Activated CD4-positive, alpha-beta T cell treated with anti-CD3 and anti-CD28 coated beads, Interleukin-2, Interleukin-6, amounts not matched to agents 100 ng/mL and 50 ng/mL, durations not matched to agents 16 hours and 8 hours (primary cell): ENCODE measurements at places on chromosomes 1 and 21.

DNA sequence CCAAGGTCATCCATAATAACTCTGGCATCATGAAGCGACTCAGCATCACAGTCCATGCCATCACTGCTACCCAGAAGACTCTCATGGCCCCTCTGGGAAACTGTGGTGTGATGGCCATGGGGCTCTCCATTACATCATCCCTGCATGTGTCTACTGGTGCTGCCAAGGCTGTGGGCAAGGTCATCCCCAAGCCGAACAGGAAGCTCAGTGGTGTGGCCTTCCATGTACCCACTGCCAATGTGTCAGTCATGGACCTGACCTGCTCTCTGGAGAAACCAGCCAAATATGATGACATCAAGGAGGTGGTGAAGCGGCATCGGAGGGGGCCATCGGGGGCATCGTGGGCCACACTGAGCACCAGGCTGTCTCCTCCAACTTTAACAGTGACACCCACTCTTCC, 65.1 kb upstream of the ARHGAP29 start:
- no peak for DNase-seq

GRCh38 chr21:29914326-29914725, 25.5 kb downstream of the GRIK1 start:
- no peak for DNase-seq

- DNase-seq = no peak
Observed at GRCh38 chr1:236033336-236033735, 31.6 kb downstream of the NID1 start.

DNA sequence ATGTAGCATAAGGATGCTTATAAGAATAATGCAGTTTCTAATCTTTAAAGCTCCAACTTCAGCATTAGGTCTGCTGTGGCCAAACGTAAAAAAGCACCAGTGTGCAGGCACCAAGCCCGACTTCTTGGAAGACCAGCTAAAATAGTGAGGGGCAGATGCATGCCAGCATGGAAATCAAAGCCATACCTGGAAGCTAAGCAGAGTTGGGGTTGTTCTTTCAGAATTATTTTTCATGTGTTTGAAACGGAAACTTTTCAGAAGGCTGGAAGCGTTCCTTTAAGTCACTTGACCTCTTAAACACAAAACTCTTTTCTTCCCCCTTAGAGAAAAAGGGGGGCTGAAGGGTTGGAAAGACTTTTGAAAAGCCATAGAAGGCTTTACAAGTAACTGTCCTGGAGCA, 329.2 kb upstream of the C1orf87 start:
- DNase-seq = no peak

GRCh38 chr1:23427550-23427949, 3.0 kb upstream of the TCEA3 start:
- no peak for DNase-seq

- DNase-seq = no peak
Observed at GRCh38 chr1:59340411-59341307, 43.8 kb downstream of the FGGY start.

GRCh38 chr1:36134505-36135329, 9.7 kb upstream of the COL8A2 start:
- DNase-seq = peak; percentile 51

DNA sequence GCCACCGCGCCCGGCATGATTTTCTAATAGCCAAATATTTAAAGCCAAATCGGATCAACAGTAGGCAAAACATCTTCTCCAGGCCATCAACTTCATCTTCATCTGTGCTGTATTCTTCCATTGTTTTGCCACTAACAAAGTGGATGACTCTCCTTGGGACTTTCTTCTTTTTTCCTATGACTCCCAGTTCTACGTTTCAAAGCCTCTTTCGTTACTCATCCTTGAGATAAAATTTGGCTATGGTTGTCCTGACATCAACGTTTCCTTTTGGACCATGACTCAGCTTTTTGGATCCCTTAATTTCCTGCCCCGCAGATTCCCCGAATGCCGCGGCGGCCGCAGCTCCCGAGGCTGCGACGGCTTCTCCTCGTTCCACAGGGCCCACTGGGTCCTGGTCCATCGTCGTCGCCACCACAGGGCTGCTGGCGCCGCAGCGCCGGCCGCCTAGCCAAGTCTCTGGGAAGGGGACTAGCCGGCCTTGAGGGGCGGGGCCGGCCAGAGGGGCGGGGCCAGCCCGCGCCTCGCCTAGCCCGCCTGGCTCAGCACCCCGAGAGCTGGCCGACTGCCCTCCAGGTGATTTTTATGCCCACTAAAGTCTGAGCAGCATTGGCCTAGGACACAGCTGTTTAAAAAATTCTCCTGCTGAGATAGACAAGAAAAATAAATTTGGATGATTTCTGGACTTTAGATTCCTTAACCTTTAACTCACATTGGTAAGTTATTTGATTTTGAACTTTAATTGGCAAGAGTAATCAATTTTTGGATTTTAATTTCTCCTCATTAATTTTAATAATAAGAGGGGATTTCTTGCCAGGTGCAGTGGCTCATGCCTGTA, 93.9 kb downstream of the ADCY10 start:
- DNase-seq = peak; percentile 36

DNA sequence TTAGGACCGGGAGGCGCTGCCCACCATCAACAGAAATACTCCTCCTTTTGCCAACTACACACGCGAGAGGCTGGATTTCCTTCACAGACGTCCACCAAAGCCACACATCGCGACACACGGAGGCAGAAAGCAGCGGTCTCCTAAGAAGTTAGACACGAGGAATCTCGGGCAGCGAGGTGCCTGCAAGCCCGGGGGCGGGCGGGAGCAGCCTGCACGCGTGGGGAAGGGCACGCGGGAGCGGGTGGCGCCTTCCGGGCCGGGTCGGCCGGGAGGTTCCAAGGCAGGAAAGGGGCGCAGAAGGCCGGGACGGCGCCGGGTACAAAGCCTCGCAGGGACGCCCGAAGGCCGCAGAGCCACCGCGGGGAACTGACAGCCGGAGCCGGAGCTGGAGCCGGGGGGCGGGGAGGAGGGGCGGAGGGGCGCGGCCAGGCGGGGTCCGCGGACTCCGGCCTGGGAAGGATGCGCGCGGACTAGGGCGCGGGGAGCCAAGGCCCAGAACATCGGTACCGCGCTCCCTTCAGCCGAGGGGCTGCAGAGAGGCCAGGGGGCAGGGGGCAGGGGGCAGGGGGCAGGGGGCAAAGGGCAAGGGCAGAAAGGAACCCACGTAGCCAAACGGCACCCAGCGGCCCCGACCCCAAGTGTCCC, 722 bp downstream of the NPHP4 start:
- DNase-seq = peak; percentile 32

DNA sequence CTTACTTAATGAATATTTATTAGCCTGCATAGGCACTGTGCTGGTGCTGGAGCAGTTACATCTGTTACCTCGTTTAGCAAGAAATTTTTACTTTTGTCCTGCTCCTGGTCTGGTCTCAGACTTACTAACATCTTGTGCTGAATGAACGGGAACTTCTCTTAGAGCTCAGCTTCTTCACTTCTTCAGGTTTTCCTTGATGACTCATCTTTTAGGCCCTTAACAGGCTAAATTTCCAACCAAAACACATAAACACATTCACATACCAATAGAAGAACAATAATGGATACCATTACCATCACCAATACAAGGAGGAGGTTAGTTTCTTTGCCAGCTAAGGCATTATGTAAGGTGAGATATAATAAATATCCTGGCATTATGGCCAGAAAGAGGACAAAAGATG, 68.9 kb downstream of the IFI44 start:
- DNase-seq = no peak

- peak; percentile 70 for DNase-seq
Observed at GRCh38 chr1:39102537-39103327, 76.6 kb downstream of the NDUFS5 start.

GRCh38 chr1:58248791-58249190, 297.7 kb downstream of the OMA1 start:
- DNase-seq = no peak

GRCh38 chr1:2290595-2291510, 62.7 kb downstream of the SKI start:
- DNase-seq = peak; percentile 94

- no peak for DNase-seq
Observed at GRCh38 chr1:202589190-202589930, 120.9 kb downstream of the SYT2 start.

GRCh38 chr21:32886339-32886738, 114.8 kb upstream of the PAXBP1 start:
- DNase-seq = peak; percentile 33

GRCh38 chr1:192252776-192253175, 64.0 kb upstream of the RGS21 start:
- no peak for DNase-seq

DNA sequence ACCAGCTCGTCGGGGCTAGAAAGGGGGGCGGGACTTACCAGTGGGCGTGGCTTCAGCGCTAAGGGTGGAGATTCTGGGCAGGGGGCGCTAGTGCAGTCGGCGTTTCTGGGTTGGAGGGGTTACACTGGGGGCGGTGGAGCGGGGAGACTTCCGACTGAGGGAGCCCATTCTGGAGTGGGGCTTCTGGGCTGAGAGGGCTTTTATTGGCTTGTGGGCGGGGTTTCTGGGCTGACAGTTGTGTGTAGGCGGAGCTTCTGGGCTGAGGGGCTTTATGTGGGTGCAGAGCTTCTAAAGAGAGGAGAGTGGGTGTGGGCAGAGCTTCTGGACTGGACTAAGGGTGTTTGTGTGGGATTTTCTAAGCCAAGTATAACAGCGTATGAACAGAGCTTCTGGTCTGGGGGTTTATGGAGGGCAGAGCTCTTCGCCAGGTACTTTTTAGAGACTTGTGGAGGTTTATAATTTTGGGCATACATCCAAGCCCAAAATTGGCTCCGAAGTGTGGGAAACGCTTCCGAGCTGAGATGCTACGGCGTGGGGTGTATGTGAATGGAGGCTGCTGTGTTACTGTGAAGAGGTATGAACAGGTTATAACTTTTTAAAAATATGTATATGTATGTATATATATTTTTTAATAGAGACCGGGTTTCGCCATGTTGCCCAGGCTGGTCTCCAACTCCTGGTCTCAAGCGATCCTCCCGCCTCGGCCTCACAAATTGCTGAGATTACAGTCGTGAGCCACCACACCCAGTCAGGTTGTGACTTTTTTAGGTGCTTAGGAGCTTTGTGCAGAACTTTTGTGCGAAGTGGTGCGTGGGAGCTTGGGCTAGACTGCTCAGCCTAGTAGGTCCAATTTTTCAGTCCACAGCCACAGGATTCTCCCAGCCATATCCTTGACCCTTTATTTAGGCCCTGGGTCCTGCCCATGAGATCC, 825 bp downstream of the TMEM39B start:
- DNase-seq = no peak

DNA sequence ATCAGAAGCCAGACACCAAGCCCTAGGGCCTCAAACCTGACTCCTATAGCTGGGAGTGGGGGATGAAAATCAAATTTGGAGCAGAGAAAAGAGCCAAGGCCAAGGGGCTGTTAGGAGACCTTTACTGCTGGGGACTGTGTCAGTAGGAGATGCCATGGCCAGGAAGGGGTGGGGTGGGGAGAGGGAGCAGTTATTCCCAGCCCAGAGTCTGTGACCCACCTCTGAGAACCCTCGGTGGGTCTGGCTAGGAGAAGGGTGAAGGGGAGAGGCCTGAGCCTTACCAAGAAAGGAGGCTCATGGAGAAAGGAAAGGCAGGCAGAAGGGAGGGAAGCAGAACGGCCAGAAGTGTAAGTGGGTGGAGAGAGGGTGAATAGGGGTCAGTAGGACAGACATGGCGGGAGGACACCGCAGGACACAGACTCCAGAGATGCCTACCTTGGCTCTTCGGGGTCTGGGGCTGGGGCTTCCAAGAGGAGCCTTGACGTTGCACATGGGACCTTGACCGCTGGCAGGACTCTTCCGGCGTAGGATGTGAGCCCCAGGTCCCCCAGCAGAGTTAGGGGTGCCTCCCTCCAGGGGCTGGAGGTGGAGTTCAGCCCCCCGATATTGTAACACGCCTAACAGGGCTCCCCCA, 1.2 kb downstream of the ADAMTS4 start:
- DNase-seq = no peak

DNA sequence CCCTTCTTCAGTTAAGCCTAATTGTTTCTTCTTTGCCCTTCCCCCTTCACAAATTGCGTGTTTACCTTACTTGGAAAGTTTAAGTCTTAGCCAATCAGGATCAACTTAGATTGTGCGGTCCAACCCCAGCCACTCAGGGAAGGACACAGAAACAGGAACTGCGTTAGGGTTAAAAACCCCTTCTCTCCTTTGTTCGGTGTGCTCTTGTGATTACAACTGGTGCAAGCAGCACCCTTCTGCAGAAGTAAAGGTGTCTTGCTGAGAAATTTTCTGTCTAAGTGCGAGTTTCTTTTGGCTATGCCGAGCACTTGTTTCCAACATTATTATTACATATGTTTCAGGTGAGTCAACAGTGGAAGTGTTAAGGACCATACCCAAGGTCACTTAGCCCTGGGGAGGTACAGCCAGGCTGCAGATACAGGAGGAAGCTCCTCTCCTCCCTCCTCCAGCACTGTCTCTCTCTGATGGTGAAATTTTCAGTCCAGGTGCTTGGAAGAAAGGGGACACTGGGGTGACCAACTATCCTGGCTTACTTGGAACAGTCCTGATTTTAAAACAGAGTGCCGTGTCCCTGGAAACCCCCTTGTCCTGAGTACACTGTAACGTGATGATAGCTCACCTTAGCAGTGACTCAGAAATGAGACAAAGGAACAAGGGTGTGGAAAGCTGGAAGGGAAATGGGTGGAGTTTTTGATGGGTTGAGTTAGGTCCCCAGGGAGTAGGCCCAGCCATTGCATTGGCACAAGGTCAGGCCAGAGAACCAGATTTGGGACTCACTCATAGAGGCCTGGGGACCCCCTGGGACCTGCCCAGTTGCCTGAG, 68.7 kb upstream of the KLHDC7A start:
- DNase-seq = no peak

- DNase-seq = no peak
Observed at GRCh38 chr21:26851109-26851944, 6.1 kb upstream of the ADAMTS1 start.

GRCh38 chr1:159900086-159900680, at the start of gene CFAP45:
Gene CFAP45, minus strand, starts transcription at chr1:159900165. Its CDS starts 67 bp downstream, at chr1:159900098.
- no peak for DNase-seq

DNA sequence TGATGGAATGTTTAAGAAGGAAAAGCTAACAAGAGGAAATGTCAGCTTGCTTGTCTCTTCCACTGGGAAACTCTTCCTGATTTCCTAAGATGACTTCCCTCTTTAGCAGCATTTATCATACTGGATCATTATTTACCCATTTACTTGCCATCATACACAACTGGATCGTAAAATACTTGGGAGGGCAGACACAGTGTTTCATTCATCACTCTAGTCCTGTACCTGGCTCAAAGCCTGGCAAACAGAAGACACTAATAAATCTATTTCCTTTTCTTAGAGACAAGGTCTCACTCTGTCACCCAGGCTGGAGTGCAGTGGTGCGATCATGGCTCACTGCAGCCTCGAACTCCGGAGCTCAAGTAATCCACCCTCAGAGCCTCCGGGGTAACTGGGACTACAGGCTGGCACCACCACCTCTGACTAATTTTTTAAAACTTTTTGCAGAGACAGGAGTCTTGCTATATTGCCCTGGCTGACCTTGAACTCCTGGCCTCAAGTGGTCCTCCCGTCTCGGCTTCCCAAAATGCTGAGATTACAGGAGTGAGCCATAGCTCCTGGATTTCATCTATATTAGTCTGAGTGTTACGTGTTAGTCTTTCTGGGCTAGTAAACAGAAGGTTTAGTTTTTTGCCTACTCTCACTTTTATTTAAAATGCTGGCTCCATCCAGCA, 574.6 kb downstream of the SMYD3 start:
- no peak for DNase-seq
